Vagina (tissue), 2 donors: ENCODE measurements at places on chromosomes 7 and 10. TPM values are rescaled to one million over a fixed set of nuclear protein-coding genes. Genes with fewer than 3 reads are reported as not detected.

DNA sequence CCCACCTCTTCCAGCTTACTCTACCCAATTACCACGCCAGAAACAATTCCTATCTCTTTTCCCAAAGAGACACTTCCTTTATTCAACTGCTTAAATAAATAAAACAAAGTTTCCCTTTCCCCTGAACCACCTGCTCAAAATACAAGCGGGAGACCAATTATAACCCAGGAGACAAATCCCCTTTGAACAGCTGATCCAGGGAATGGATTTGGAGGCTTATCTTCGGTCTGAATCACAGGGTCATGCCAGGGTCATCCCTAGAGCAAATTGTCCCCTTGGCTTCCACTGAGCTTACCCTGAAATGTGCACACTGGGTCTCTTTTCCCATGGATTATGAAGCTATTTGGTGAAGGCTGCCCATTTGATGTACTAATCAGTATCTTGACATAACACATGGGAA lies 99.9 kb upstream of the JAZF1 start:
- H3K4me1 ChIP-seq: no peaks in the 10 kb centered on the region
- H3K27me3 ChIP-seq: no peaks in the 10 kb centered on the region
- DNase-seq: no peak
- no peak overlapping the region for H3K27ac ChIP-seq

- H3K4me1 ChIP-seq: no peaks in the 10 kb centered on the region
- H3K27ac ChIP-seq: no peak overlapping the region
- DNase-seq: no peak
- H3K36me3 ChIP-seq: no peaks in the 10 kb centered on the region
Measured at GRCh38 chr10:130686689-130687300, 550.6 kb downstream of the GLRX3 start.

DNA sequence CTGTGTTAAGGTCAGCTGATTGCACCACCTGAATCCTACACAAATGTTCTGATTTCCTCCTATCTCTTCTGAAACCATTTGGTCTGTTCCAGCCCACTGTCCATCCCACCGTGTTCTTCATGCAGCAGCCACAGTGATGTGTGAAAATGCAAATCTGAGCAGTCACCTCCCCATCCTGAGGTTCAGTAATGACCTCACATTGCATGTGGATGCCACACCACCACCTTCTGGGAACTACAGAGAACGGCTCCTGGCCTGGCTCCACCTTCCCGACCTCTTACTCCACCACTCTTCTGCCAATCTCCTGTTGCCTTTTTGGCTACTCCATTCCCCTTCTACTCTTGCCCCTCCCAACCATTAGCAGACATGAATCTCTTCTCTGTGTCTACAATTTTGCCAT lies 244.4 kb downstream of the TNS3 start:
- H3K4me1 ChIP-seq: peaks cover 44% of the 10 kb centered on the region
- H3K4me3 ChIP-seq: no peak overlapping the region
- H3K36me3 ChIP-seq: no peaks in the 10 kb centered on the region
- H3K27me3 ChIP-seq: no peaks in the 10 kb centered on the region
- no peak overlapping the region for H3K27ac ChIP-seq
- DNase-seq: no peak

DNA sequence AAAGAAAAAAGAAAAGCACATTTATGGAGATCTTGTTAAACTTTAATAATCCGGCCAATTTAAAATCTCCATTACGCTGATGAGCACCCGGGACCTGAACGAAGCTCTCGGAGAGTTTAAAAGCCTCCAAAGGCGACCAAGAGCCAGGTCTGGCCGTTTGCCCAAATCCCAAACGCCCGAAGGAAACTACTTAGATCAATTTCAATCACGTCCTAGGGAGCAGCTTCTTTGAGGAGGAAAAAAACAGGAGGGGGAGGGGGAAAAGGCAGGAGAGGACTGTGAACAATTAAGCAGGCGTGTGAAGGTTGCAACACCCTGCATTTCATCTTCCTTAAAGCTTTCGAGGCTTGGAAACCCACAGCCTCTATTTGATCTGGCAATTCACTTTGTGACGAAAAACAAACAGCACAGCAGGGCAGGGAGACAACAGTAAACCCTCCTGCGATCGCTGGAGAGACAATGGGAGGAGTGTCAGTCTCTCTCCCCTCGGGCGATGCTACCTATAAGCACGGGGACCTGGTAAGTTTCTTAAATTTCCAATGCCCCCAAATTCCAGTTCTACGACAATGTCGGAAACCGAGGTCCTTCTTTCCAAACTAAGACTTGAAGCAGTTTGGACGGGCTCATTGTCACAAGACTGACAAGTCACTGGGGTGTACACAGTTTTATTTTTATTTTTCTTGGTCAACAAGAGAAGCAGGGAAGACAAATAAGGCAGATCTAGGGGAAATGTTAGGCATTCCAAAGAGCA lies 1.2 kb downstream of the KLF6 start:
- H3K27me3 ChIP-seq: no peaks in the 10 kb centered on the region
- DNase-seq: no peak
- H3K27ac ChIP-seq: peak overlapping the region; percentile 99

The MAGI2 gene
- 6.9 TPM for total RNA-seq

The DENND10 gene
- 42.2 TPM for total RNA-seq
